ENCODE measurements at places on chromosomes 6 and 20. TPM values are rescaled to one million over a fixed set of nuclear protein-coding genes. Genes with fewer than 3 reads are reported as not detected.

DNA sequence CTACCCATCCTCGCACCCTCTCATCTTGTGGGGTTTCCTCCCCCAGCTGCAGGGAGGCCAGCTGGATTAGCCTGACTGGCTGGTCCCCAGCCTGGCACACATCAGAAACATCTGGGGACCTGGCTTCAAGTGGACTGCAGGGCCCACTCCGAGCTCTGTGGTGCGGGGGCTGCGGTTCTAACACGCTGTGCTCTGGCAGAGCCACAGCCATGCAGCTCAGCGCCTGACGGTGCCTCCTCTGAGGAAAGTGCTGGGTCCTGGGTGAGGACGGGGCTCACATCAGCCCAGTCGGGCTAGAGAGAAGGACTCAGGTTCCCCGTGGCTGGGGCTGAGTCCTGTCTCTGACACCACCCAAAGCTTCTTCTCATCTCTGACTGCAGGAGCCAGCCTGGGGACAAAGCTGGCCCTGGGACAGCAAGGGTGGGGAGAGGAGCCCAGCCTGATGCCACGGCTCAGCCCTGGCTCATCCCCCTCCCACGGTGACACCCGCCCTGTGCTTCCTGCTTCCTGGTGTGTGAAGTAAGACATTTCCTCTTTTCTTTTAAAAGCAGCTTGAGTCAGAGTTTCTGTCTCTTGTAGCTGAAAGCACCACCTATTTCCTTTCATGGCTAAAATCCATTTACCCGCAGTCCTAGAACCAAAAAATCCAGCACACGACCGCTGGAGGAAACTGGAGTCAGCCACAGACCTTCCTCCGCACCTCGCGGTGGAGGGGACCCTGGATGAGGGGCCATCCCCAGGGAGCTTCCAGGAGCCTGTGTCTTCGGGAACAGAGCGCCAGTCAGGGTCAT lies 127.4 kb upstream of the AFDN start:
- DNase-seq: peak; percentile 57

GRCh38 chr20:21353236-21353635 lies 44.1 kb downstream of the NKX2-4 start:
- no peak for DNase-seq

DNA sequence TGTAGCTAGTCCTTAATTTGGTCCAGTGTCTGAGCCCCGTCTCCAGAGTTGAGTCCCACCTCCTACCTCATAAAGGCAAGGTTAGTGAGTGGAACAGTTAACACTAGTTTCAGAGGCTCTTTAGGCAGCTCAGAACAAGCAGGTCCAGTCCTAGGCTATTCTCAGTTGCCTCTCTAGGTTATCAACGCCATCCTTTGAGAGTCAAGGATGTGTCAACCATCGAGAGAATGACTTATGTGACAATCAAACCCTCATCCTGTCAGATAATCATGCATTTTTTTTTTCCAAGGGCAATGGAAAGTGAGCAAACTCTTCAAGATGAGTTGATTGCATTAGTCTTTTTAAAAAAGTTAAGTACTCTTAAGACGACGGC lies 64.0 kb upstream of the TXNDC5 start:
- no peak for DNase-seq

DNA sequence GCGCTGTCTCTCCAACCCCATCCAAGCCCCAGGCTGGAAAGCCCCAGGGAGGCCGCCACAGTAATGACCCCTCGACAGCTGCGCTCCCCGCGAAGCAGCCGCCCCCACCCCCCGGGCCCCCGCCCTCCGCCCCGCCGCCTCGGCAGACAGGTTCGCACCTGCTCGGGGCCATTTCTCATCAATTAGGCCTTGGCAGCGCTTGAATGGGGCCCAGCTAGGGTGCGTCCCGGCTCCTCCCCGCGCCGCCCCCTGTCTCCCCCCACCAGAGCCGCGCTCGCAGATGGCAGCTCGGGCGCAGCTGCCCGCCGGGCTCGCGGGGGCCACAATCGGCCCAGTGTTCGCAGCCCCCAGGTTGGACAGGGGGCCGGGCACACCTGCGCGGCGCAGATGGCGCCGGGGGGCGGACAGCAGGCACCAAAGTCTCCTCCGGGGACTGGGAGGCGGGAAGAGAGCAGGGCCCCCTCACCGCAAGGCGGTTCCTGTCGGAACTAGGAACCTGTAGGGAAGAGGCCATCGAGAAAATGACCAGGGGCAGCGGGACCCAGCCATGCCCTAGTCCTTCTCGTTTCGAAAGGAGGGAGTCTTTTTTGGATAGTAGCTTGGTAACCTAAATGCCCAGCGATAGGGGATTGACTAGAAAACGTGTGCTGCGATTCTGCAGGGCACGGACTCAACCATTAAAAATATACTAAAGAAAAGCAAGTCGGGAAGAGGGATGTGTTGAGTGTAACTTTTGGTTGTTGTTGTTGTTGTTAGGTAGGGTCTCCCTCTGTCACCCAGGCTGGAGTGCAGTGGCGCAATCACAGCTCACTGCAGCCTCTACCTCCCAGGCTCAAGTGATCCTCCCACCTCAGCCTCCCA lies 83.2 kb upstream of the EYA2 start:
- no peak for DNase-seq

GRCh38 chr20:21125072-21125848 lies 622 bp upstream of the KIZ start:
- no peak for DNase-seq

HLA-DQA2 gene
- total RNA-seq: 231 TPM

LTB gene
- total RNA-seq: 155 TPM

NMBR gene
- not detected for total RNA-seq

LGSN gene
- total RNA-seq: not detected

ZNF311 gene
- 0.31 TPM for total RNA-seq
